ENCODE measurements at places on chromosomes 2 and 18. TPM values are rescaled to one million over a fixed set of nuclear protein-coding genes. Genes with fewer than 3 reads are reported as not detected.

- H3K27me3 ChIP-seq, result no peaks in the 10 kb centered on the region
- H3K4me3 ChIP-seq, result peak overlapping the region; percentile 82
- peaks cover 77% of the 10 kb centered on the region for H3K4me1 ChIP-seq
These were observed 2.5 kb downstream of the GYPC start for GRCh38 chr2:126658319-126658904.

GRCh38 chr2:86411396-86411795, 29.8 kb upstream of the KDM3A start:
- no peaks in the 10 kb centered on the region for H3K4me1 ChIP-seq
- no peak for DNase-seq
- H3K27me3 ChIP-seq, result no peaks in the 10 kb centered on the region

DNA sequence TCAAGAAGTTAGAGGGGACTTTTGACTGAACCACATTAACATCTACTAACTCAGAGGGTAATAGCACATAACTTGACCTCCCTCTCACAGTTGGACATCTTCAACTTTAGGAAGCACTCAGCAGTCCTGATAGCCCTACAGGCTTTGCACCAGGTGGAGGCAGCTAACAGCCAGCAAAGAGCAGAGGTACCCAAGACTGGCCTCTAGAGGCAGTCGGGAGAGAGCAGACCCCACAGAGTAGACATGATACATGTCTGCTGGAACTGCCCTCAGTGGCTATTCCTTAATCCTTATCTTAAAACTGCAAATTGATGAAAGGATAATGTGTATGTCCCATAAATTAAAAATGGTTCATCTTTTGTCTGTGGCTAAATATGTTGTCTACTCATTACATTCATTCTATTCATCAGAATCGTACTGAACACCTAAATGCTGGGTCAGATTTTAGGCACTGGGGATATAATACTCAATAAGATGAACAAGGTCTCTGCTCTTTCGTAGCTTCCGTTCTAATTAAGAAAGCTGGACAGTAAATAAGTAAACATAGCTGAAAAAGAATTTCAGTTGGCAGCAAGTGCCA, 49.8 kb downstream of the CAB39 start:
- H3K27ac ChIP-seq, result no peak overlapping the region
- DNase-seq, result no peak
- H3K27me3 ChIP-seq, result no peaks in the 10 kb centered on the region
- H3K4me1 ChIP-seq, result peaks cover 24% of the 10 kb centered on the region

DNA sequence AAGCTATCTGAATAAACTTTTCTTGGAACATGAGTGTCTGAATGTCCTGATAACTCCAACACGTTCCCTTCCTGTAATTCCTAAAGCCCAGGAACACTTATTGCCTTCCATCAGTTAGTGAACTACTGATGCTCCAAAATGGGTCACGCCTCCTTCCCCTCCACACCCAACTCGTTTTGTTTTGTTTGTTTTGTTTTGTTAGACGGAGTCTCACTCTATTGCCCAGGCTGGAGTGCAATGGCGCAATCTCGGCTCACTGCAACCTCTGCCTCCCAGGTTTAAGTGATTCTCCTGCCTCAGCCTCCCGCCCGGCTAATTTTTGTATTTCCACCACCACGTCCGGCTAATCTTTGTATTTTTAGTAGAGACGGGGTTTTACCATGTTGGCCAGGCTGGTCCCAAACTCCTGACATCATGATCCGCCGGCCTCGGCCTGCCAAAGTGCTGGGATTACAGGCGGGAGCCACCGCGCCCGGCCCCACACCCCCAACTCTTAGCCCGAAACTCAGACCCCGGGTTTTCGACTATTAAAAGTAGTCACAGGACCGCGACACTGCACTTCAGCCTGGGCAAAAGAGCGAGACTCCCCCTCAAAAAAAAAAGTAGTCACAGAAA, 774 bp downstream of the IER3IP1 start:
- no peak for DNase-seq
- peak overlapping the region; percentile 66 for H3K27ac ChIP-seq
- no peaks in the 10 kb centered on the region for H3K36me3 ChIP-seq
- no peaks in the 10 kb centered on the region for H3K27me3 ChIP-seq

GRCh38 chr2:43513796-43514195, 82.0 kb downstream of the THADA start:
- no peaks in the 10 kb centered on the region for H3K36me3 ChIP-seq
- no peaks in the 10 kb centered on the region for H3K27me3 ChIP-seq
- DNase-seq, result no peak
- H3K27ac ChIP-seq, result peak overlapping the region; percentile 67
- peaks cover 44% of the 10 kb centered on the region for H3K4me1 ChIP-seq

The PAIP2B gene
- total RNA-seq, result 4.7 TPM

DNA sequence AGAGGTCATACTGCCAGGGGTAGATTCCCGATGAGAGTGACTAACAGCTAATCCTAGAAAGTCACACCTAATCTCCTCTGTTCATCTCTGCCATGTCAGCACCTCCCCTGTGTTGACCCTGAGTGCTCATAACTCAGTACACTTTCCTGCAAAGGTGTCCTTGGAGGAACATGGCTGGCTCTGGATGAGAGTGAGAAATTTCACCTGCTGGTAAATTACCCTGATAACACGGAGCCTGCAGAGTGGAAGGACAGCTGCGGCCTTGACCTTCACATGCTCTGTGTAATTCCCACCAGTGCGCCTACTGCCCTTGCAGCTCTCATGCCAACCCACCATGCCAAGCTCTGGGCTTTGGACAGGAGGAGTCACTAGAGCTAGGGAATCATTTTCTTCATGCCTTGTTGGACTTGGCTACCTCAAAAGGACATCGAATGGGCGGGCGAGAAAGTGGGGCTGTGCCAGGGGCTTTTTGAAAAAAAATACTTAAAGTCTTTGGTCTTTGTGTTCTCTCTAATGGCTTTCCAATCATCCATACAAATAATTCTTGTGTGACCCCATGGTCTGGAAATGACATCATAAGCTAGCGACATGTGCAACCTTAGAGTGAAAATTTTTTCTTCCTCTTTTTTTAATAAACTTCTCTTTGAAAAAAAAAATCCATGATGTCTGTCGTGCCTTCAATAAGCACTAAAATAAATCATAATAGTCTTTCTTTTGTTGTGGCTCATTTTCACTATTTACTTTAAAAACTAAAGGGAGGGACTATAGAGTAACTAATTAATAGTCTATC, 319.9 kb downstream of the MYCN start:
- H3K27me3 ChIP-seq, result no peaks in the 10 kb centered on the region
- H3K4me1 ChIP-seq, result no peaks in the 10 kb centered on the region
- H3K4me3 ChIP-seq, result no peak overlapping the region
- H3K36me3 ChIP-seq, result no peaks in the 10 kb centered on the region
- no peak overlapping the region for H3K27ac ChIP-seq
- DNase-seq, result no peak

DNA sequence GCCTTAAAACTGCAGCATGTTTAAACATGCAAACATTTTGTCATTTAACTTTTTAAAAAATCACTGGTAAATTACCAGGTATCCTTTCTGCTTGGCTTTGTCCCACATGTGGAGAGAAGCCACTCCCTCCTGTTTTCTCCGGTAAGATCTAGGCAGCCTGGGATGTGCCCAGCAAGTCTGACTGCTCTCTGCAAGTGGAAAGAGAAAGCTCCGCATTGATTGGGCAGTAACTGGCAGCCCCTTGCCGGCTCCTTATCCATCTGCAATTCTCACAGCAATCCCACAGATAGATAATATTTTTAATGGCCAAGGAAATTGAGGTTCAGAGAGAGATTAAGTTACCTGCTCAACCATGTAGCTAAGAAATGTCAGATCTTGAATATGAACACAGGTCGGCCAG, 136.1 kb downstream of the TMEM200C start:
- H3K27me3 ChIP-seq, result no peaks in the 10 kb centered on the region
- H3K36me3 ChIP-seq, result no peaks in the 10 kb centered on the region
- H3K4me1 ChIP-seq, result no peaks in the 10 kb centered on the region

GRCh38 chr2:217802876-217803652, 199.7 kb downstream of the TNS1 start:
- no peak for DNase-seq
- H3K4me3 ChIP-seq, result no peak overlapping the region
- peak overlapping the region; percentile 31 for H3K27ac ChIP-seq
- peaks cover 25% of the 10 kb centered on the region for H3K4me1 ChIP-seq
- H3K27me3 ChIP-seq, result no peaks in the 10 kb centered on the region

DNA sequence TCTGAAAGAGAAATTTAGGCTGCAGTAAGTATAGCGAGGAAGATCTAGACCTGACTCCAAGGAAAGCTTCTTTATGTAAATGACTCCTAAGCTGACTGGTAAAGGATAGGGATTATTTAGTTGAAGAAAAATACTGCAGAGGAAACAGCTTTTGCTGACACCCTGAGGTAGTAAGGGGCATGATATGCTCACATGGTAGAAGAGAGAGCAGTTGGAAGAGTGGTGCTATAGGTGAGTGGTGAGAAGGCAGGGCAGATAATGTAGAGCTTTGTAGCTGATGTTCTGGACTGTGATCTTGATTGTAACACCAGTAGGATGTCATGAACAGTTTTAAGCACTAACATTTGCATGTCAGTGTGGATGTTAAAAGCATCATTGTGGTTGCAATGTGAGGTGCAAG, 639.1 kb upstream of the SLC39A10 start:
- H3K36me3 ChIP-seq, result no peaks in the 10 kb centered on the region
- H3K4me1 ChIP-seq, result no peaks in the 10 kb centered on the region
- no peak overlapping the region for H3K4me3 ChIP-seq
- DNase-seq, result no peak
- no peak overlapping the region for H3K27ac ChIP-seq

The ALK gene
- 2.0 TPM for total RNA-seq

- H3K4me1 ChIP-seq, result no peaks in the 10 kb centered on the region
- peak overlapping the region; percentile 48 for H3K4me3 ChIP-seq
- no peak overlapping the region for H3K27ac ChIP-seq
These were observed 73.0 kb upstream of the KCTD1 start for GRCh38 chr18:26621161-26622026.

GRCh38 chr18:69982417-69982816, 34.7 kb upstream of the CD226 start:
- no peak overlapping the region for H3K27ac ChIP-seq
- no peaks in the 10 kb centered on the region for H3K36me3 ChIP-seq
- H3K4me1 ChIP-seq, result no peaks in the 10 kb centered on the region
- no peaks in the 10 kb centered on the region for H3K27me3 ChIP-seq

DNA sequence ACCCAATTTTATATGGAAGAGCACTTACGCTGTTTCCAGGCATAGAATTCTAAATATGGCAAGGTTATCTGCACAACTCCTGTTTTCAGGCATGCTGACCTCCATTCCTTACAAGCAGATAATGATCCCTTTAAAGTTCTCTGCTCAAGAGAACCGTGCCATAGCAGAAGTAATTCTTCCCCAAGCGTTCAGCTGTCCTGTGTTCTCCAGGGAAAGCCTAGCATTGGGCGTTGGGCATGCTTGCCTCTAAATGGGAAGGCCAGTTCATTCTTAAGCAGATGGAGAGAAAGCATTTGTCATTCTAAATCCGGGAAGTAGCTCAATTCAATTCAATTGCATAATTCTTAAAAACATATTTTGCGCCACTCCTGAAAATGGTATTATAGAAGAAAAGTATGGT, 55.7 kb upstream of the EML4 start:
- no peak for DNase-seq
- H3K36me3 ChIP-seq, result no peaks in the 10 kb centered on the region
- peaks cover 27% of the 10 kb centered on the region for H3K4me1 ChIP-seq

DNA sequence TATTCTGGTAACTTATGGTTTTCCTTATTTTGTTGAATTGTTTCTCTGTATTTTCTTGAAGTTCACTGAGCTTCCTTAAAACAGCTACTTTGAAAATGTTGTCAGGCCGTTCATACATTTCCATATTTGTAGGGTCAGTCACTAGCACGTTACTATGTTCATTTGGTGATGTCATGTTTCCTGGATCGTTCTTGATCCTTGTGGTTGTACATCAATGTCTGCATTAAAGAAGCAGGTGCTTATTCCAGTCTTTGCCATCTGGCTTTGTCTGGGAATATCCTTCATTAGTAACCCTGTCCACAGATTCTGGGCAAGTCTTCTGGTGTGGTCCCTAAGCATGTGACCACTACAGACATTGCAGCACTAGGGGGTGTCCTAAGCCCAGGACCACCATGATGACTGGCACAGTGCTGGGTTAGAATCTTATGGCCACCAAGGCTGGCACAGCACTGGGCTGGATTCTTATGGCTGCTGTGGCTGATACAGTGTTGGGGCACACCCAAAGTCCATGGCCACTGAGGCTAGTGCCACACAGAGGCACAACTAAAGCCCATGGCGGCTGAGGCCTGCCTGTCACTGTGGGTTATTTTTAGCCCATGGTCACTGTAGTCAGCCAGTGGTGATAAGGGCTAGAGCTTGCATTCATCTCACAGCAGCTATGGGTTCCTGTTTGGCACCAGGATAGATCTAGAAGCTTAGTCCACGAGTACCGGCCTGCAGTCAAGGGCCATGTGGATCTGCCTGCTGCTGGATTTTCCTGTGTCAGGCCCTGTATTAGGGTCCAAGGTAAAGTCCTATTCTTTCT, 13.2 kb downstream of the VWA3B start:
- no peaks in the 10 kb centered on the region for H3K27me3 ChIP-seq
- no peak for DNase-seq
- no peaks in the 10 kb centered on the region for H3K36me3 ChIP-seq
- H3K27ac ChIP-seq, result no peak overlapping the region

The GKN1 gene
- total RNA-seq, result not detected

DNA sequence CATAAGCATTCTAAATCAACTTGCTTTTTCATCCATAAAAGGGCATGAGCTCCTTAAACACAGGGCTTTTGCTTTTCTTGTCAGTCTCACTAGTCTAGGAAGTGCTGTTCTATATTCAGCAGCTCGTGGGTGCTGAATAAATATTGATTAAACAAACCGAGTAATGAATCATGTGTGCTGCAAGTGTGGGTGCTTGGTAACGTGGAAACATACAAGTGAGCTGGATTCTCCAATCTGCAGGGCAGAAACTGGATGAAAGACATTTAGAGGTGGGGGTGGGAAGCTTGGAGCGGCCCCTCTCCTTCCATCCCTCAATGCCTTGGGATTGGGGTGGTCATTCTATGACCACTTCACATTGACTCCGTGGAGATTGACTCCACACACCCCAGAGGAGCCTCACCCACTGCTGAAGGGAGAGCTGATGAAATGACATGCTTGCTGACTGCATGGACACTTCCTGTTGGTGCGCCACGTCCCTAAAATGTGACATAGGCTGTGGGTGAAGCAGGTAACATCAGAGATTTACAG, 114.6 kb downstream of the DOCK10 start:
- no peaks in the 10 kb centered on the region for H3K36me3 ChIP-seq
- H3K27me3 ChIP-seq, result no peaks in the 10 kb centered on the region
- peak overlapping the region; percentile 94 for H3K27ac ChIP-seq
- DNase-seq, result peak; percentile 32
- H3K4me3 ChIP-seq, result peak overlapping the region; percentile 6
- peaks cover 67% of the 10 kb centered on the region for H3K4me1 ChIP-seq

DNA sequence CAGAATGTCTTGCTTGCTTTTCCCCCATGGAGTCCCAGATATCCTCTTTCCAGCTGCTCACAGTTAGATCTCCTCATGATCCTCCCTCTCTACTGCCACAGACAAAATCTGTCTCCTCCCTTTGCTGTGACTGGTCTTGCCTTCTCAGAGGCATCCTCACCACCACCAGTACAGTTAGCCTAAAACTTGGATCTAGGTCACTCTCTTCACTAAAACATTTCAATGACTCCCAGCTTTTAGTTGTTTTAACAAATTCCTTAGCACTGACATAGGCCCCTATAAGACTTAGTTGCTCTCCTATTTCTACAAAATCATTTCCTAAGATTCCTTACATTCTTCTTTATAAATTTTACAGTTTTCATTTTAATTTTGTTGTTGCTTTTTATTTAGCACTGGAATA, 734.2 kb upstream of the CHAC2 start:
- H3K4me1 ChIP-seq, result no peaks in the 10 kb centered on the region
- no peak for DNase-seq
- no peak overlapping the region for H3K27ac ChIP-seq
- no peaks in the 10 kb centered on the region for H3K27me3 ChIP-seq
- no peak overlapping the region for H3K4me3 ChIP-seq
- H3K36me3 ChIP-seq, result no peaks in the 10 kb centered on the region
